SK-N-SH (cell line): ENCODE measurements at places on chromosomes 5 and 9.

DNA sequence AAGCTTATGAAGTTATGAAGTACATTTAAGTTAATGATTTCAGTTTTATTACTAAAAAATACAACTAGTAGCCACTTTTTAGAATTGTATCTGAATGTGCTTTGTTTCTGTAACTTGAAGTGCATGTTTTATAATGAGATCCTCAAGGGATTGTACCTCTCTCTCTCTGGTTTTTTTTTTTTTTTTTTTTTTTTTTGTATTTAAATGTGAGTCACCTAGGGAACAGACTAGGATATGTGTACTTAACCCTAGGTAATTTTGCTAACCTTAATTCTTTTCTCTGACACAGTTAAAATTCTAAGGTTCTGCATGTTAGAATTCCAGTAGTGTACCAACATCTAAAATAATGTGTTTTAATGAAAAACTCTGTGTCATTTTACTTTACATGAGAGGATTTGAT, 59.5 kb downstream of the CDC42SE2 start:
- no peak overlapping the region for H3K27ac ChIP-seq
- H3K4me3 ChIP-seq: no peak overlapping the region
- DNase-seq: no peak

DNA sequence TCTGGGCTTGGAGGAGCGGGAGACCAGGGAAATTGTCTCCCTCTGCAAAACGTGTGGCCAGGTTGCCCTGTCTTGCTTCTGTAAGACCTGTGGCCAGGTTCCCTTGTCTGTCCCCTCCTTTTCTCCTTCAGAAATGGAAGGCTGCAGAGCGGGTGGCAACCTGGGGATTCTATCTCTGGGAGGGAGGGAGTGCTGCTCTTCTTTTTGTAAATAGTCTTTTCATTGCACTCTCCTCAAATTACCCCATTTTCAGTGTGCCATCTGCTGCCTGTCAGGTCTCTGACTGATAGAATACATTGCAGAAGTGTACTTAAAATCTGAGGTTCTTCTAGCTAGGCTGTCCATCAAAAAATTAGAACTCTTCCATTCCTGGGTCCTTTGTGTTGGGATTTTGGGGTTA, 126.0 kb downstream of the GABRB2 start:
- no peaks in the 10 kb centered on the region for H3K4me1 ChIP-seq
- H3K4me3 ChIP-seq: no peak overlapping the region
- no peaks in the 10 kb centered on the region for H3K36me3 ChIP-seq

GRCh38 chr5:11361768-11362167, 542.5 kb downstream of the CTNND2 start:
- H3K4me1 ChIP-seq: no peaks in the 10 kb centered on the region
- H3K27me3 ChIP-seq: no peaks in the 10 kb centered on the region
- no peak overlapping the region for H3K27ac ChIP-seq
- no peak for DNase-seq
- no peaks in the 10 kb centered on the region for H3K36me3 ChIP-seq

DNA sequence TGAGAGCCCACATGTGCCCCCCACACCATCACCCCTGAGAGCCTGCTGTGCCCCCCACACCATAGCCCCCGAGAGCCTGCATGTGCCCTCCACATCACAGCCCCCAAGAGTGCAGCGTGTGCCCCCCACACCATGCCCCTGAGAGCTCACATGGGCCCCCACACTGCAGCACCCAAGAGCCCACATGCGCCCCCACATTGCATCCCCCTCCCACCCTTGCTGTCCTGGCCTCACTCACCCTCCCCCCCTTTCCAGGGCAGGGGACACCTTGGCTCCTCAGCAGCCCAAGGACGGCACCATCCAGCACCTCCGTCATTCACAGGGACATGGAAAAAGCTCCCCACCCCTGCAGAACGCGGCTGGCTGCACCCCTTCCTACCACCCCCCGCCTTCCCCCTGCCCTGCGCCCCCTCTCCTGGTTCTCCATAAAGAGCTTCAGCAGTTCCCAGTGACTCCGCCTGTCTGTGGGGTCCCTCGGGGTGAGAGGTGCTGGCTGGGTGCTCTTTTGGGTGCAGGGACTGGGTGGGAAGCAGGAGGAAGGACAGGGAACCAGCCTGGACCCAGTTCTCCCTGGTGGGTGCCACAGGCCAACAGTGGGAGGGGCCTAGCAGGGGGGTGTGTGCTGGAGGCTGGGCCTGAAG, 5.0 kb downstream of the LCN1 start:
- H3K4me3 ChIP-seq: no peak overlapping the region
- no peaks in the 10 kb centered on the region for H3K27me3 ChIP-seq
- no peaks in the 10 kb centered on the region for H3K36me3 ChIP-seq
- no peak overlapping the region for H3K27ac ChIP-seq

GRCh38 chr5:16759147-16759773, 142.5 kb upstream of the RETREG1 start:
- H3K4me1 ChIP-seq: no peaks in the 10 kb centered on the region; the same call in 1 of the 2 replicates
- no peak for DNase-seq
- H3K36me3 ChIP-seq: peaks cover 85% of the 10 kb centered on the region
- no peak overlapping the region for H3K27ac ChIP-seq
- H3K27me3 ChIP-seq: no peaks in the 10 kb centered on the region

- no peaks in the 10 kb centered on the region for H3K36me3 ChIP-seq
- 0 out of 2 replicates have a peak, but pooled peaks cover 4% of the 10 kb centered on the region for H3K4me1 ChIP-seq
- no peak overlapping the region for H3K27ac ChIP-seq
- H3K4me3 ChIP-seq: no peak overlapping the region
Measured at GRCh38 chr9:80644044-80644443, 1045.3 kb downstream of the TLE1 start.

DNA sequence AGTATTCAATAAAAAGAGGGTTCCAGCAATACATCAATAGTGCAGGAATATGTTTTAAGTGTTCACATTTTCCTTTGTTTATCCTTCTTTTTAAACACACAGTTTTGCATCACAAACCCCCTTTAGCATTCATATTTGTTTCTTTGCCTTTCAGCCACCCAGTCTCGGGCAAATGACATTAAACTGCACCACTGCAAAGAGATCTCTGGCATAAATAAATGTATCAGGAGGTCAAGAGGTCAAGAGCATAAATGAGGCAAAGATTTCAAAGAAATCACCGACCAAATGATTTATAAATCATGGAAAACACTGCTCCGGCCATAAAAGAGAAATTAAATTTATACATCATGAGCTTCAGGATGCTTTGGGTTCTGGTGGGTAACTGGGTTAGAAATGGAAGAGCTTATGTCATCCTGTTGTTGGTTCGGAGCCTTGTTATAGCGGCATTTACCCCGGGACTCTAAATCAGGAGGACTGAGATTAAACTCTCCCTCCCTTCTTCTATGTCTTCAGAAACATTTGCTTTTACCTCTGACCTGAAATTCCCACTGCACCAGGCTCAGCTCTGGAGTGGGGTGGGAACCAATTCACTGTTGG, 449.6 kb upstream of the CLINT1 start:
- H3K27ac ChIP-seq: no peak overlapping the region
- DNase-seq: no peak
- H3K4me3 ChIP-seq: no peak overlapping the region
- H3K27me3 ChIP-seq: no peaks in the 10 kb centered on the region
- no peaks in the 10 kb centered on the region for H3K36me3 ChIP-seq

DNA sequence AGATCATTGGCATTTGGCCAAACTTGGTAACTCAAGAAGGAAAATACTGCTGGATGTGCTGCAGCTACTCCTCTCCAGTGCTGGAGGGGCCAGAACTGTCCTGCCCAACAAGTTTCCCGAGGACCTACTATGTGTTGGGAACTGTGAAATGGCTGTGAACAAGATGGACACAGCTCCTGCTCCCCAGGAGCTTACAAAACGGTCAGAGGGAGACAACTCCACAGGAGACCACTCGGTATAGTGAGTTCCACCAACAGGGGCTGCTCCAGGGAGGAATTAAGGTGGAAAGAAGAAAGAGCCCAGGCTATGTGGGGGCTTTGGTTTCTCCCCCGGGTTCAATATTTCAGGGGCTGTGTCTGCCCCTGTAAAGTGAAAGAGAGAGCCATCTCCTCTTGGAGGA, 78.8 kb downstream of the GNA14 start:
- no peaks in the 10 kb centered on the region for H3K27me3 ChIP-seq
- DNase-seq: no peak
- no peaks in the 10 kb centered on the region for H3K4me1 ChIP-seq
- H3K36me3 ChIP-seq: no peaks in the 10 kb centered on the region

- H3K4me1 ChIP-seq: no peaks in the 10 kb centered on the region
- no peak for DNase-seq
- H3K27me3 ChIP-seq: no peaks in the 10 kb centered on the region
- H3K27ac ChIP-seq: no peak overlapping the region
Measured at GRCh38 chr5:106940301-106940846, 730.4 kb downstream of the EFNA5 start.

DNA sequence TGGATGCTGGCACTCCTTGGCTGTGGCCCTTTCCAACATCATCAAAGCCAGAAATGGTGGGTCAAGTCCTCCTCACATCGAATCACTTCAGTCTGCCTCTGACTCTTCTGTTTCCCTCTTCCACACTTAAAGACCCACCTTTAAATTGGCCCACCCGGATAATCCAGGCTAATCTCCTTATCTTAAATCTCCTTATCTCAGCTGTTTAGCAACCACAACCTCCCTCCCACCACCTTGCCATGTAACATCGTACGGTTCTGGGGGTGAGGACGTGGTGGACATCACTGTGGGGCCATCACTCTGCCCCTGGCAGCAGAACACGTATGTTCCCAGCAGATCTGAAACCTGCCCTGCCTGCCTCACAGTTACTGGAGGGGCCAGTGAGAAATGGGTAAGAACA, 11.5 kb downstream of the IGFBPL1 start:
- H3K4me1 ChIP-seq: no peaks in the 10 kb centered on the region
- H3K36me3 ChIP-seq: no peaks in the 10 kb centered on the region
- no peak overlapping the region for H3K27ac ChIP-seq
- no peak for DNase-seq

DNA sequence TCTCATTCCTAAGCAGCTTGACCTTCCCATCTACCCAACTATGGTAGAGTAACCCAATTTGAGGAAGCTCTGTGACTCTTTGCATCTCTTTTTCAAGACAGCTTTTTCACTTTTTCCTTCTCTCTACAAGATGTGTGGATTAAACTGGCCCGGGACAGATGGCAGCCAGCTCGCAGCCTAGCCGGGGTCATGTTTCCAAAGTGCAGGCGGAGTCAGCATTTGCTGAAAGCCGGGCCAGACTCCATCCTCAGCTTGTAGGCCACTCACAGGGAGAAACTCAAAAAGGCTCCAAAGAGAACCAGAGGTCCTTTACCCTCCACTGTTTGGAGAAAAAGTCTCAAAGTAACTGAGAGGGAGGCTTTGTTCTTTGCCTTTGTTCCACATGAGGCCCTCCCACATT, 286.8 kb upstream of the PANK3 start:
- DNase-seq: no peak
- no peak overlapping the region for H3K4me3 ChIP-seq
- H3K27me3 ChIP-seq: no peaks in the 10 kb centered on the region
- peaks cover 22% of the 10 kb centered on the region; the same call in 1 of the 2 replicates for H3K4me1 ChIP-seq

DNA sequence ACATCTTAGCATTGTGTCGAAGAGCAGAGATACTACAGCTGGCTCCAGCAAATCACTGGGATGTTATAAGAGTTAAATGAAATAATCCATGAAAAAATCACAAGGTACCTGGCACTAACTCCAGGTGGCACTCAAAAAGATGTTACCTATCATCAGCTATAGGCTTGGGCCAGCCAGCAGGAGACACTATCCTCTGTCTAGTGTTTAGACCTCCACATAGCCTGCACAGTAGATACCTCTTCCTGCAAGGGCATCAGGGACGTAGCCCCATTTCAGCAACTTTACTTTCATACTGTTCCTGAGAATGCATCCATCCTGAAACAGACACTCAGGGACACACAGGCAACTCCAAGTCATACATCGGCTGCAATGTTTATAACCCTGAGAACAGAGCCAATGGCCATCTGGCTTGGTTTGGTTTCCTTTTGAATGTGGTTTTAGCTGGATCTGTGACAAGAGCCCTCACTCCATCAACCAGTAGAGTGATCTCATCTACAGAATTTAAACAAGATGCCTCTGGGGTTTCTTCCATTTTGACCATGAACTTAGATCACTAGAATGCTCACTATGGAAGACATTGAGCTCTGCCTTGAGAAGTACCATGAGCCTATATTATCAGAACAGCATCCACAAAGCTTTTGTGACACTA, 69.9 kb downstream of the TLE1 start:
- H3K27ac ChIP-seq: no peak overlapping the region
- no peaks in the 10 kb centered on the region for H3K27me3 ChIP-seq
- no peaks in the 10 kb centered on the region for H3K4me1 ChIP-seq
- no peak for DNase-seq
- H3K4me3 ChIP-seq: no peak overlapping the region

DNA sequence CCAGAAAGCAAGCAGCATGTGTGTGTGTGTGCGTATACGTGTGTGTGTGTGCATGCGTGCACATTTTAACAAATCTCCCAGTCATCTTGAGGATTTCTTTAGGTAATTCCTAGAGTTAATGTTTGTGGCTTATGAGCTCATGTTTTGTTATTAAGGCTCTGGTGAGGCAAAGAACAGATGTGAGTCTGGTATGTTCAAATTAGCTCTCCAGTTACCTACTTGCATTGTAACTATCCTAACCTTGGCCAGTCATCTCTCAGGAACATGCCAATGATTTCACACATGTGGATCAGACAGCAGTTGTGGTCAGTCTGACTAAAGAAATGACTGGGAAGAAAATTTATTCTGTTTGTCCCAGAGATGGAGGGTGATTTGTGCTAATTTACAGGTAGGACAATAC, 163.1 kb downstream of the IZUMO3 start:
- H3K36me3 ChIP-seq: no peaks in the 10 kb centered on the region
- no peak overlapping the region for H3K27ac ChIP-seq
- H3K27me3 ChIP-seq: no peaks in the 10 kb centered on the region
- DNase-seq: no peak
- H3K4me1 ChIP-seq: no peaks in the 10 kb centered on the region

DNA sequence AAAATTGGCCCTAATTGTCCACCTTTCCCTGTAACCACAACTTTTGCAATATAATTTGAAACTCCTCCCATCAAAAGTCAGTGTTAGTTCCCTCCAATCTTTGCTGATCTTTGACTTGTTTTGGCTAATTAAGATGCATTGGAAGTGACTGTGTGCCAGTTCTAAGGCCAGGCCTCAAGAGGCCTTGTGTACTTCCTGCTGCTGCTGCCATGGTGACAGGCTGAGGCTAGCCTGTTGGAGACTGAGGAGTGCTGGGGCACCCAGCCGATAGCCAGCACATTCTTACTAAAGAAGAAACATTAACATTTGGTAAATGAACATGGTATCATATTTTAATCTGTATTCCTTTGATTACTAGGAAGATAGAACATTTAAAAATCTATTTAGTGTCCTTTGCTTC, 86.5 kb downstream of the SREK1 start:
- DNase-seq: no peak
- no peak overlapping the region for H3K4me3 ChIP-seq
- H3K36me3 ChIP-seq: no peaks in the 10 kb centered on the region
- H3K4me1 ChIP-seq: peaks cover 3% of the 10 kb centered on the region
- H3K27me3 ChIP-seq: no peaks in the 10 kb centered on the region
- no peak overlapping the region for H3K27ac ChIP-seq

DNA sequence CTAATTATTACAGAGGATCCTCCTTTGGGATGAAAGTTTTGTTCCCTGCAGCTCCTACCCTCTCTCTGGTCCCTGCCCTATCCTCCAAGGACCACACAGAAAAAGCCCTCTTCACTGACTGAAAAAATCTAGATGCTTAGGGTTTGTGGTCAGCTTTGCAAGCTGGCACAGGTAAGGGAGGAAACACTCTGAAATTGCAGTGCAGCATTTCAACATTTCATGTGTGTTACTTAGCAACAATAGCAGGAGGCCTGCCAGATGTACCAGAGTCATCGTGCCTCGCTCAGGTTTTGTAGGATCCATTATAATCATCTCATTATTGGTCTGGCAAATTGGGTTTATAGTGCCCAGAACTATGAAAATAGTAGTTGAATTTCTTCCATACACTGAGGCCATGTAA, 109.5 kb downstream of the PALM2AKAP2 start:
- DNase-seq: no peak
- H3K4me1 ChIP-seq: no peaks in the 10 kb centered on the region
- H3K36me3 ChIP-seq: no peaks in the 10 kb centered on the region; the same call in 1 of the 2 replicates
